HCT116 (cell line): ENCODE measurements at places on chromosomes 11 and 22.

GRCh38 chr11:94203070-94203469 is 74.4 kb downstream of the PANX1 start:
- no peak for DNase-seq

GRCh38 chr11:26377619-26378018 is 45.7 kb downstream of the ANO3 start:
- DNase-seq: no peak

DNA sequence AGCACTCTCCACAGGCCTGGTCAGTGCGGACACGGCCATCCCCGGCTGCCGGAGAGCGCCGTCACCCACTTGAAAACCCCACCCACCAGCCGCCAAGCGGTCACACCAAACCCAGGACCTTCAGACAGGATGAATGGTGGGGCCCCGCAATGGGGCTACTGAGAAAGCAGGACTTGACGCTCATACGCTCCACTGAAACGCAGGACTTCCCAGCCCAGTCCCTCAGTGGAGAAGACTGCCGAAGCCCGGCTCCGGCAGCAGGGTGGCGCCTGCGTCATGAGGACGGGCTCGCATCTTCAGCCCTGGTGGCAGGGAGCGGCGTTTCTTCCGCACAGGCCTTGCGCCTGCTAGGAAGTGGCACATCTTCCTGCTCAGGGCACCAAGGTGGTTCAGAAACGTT is 15.3 kb upstream of the PHLDA2 start:
- DNase-seq: no peak

DNA sequence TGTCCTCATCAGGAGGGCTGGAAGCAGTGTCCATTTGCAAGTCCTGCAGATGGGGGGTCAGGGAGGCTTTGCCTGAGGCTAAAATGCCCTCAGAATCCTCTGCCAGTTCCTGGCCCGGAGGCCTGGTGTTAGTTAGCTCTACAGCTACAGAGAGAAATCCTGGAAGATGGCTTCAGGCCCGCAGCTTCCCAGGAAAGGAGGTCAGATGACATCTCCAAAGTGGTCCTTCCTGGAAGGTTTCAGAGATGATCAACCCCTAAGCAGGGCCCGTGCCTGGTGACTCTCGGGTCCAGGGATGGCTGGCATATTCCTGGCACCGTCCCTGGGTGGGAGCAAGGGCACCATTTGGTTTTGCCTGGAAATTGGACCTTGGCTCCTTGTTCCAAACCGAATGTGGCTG is 959.1 kb downstream of the BRD1 start:
- DNase-seq: no peak

DNA sequence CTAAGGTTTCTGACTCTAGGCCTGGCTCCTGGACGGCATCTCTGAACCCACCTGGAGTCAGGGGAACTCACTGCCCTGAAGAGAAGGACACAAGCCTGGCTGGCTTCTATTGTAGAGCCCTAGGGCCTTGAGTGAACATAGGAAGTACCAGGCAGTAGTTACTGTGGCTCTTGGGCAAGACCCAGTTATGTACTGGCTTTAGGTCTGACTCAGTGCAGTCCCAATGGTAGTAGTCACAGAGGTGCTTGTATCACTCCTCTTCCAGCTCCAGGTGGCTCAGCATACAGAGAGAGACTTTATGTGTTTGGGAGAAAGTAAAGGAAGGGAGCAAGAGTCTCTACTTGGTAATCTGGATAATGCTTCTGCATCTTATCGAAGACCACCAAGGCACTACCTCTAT is 13.9 kb upstream of the PAK1 start:
- no peak for DNase-seq

DNA sequence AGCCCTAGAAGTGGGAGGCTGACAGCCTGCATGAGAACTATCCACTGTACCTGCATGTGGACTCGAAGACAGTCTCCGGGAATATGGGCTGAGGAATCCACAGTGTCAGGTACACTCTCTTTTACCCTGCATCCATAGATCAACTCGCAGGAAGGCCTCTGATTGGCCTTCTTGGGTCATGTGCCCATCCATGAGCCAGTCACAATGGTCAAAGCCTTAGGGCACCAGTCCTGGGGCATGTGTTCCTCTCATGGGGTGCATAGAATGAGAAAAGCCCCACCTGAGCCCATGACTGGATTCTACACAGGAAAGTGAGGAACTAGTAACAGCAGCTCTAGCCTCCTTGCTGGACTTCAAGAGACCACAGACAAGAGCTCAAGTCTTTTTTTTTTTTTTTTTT is 10.6 kb downstream of the ART1 start:
- no peak for DNase-seq

DNA sequence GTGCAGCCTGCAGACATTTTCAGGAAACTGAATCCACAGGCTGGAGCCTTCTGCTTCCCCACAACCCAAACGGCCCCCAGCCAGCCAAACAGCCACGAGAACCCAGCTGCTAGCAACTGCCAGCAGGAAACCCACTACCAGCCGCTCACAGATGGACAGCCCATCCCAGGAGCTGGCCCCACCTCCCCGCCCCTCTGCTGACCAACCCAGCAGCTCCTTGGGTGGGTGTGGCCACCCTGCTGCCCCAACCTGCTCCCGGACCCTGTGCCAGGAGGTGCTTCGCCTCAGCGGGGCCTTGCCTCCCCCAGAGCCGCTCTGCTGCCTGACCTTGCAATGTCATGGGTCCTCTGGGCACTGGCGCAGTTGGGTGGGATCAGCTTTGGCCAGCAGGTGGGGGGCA is 8.2 kb upstream of the CCDC188 start:
- DNase-seq: no peak

GRCh38 chr11:80007616-80008015 is 566.8 kb upstream of the TENM4 start:
- no peak for DNase-seq

DNA sequence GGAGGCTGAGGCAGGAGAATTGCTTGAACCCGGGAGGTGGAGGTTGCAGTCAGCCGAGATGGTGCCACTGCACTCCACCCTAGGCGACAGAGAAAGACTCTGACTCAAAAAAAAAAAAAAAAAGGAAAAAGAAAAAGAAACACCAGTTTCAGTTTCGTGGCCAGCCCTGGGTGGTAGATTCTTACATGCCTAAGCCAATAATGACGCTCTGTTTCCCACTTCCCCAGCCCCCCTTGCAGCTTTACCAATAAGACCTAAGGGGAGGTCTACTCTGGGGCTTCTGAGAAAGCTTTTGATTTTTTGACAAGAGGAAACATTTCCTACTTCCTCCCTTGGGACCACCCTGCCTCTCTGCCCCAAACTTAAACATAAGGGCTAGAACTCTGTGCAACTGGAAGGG is 30.0 kb upstream of the PTPRJ start:
- no peak for DNase-seq

DNA sequence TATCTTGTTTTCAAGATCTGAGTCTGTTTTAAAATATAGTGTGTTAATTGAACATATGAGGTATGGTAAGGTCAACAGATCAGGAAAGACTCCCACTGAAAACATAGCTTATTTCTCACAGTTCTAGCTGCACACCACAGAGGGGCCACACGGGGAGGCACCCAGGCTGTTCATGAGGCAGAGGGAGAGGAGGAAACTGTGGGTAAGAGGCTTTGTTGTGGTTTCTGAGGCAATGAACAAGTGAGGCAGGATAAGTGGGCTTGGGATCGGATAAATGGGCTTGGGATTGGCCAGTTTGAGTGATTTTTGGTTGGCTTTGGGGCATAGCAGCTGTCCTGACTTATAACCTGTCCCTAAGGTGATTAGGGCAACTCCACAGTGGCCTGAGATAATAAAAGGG is 242.1 kb downstream of the LUZP2 start:
- DNase-seq: no peak

GRCh38 chr22:23774922-23775436 is 2.3 kb downstream of the MMP11 start:
- no peak for DNase-seq

GRCh38 chr11:78857688-78858087 is 283.0 kb upstream of the NARS2 start:
- no peak for DNase-seq

- DNase-seq: no peak
Measured at GRCh38 chr11:57155838-57156607, 25.7 kb upstream of the LRRC55 start.

DNA sequence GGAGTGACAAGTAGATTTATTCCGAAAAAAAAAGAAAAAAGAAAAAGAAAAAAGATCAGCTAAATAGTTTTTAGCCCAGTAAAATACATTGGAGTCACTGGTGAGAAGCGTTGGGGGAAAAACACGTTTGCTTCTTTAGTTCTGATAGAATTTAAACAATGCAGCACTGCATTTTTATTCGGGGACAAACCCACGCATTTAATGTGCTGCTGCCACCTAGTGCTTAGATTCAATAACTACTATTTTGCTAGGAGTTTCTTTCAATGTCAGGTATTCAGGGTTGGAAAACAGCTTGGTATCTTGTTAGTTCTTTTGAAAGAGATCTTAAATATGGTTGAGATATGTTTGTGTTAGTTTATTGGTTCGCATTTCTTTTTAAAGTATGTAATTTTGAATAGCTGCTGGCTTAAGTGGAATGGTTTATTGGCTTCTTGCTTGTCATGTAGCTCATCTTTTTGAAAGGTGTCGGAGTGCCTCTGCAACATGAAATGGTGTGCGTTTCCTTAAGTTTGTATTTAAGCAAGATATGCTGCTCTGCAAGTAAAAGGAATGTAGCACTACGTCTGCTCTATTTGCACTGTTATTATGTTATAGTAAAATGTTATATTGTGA is 41.9 kb downstream of the SVIP start:
- peak; percentile 22 for DNase-seq

GRCh38 chr11:130121445-130121978 is 38.1 kb upstream of the ST14 start:
- DNase-seq: peak; percentile 29

GRCh38 chr22:16819249-16819648 is 6.0 kb downstream of the XKR3 start:
- no peak for DNase-seq

DNA sequence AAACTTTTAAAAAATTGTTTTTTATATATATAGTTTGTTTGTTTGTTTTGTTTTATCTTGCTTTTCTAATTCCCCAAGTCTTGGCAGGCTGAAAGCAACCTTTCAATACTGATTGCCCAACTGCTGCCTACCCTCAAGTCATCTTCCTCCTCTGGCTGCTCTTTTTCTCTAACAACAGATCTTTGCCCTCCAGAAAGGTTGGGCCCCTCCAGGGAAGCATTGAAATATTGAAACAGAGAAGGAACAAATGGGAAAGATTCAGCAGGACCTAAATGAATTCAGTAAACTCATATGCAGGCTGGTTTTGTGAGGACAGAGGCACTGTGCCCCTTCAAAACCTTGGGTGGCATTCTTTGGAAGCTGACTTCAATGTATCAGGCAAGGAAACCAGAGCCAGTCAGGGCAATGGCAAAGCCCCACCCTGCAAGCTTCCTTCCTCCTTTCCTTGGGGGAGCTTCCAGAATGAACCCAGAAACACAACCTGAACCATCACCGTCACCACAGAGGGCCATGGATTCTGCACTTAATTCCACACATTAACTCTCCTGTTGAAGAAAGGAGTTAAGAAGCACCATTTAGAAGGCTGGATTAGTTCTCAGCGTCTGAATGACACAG is 815 bp upstream of the MS4A6A start:
- DNase-seq: no peak

GRCh38 chr11:9459667-9460321 is 1.0 kb upstream of the ZNF143 start:
- peak; percentile 22 for DNase-seq

GRCh38 chr11:85096939-85097338 is 530.2 kb downstream of the DLG2 start:
- DNase-seq: no peak

GRCh38 chr22:19103880-19104821 is 18.1 kb downstream of the DGCR2 start:
- DNase-seq: no peak

DNA sequence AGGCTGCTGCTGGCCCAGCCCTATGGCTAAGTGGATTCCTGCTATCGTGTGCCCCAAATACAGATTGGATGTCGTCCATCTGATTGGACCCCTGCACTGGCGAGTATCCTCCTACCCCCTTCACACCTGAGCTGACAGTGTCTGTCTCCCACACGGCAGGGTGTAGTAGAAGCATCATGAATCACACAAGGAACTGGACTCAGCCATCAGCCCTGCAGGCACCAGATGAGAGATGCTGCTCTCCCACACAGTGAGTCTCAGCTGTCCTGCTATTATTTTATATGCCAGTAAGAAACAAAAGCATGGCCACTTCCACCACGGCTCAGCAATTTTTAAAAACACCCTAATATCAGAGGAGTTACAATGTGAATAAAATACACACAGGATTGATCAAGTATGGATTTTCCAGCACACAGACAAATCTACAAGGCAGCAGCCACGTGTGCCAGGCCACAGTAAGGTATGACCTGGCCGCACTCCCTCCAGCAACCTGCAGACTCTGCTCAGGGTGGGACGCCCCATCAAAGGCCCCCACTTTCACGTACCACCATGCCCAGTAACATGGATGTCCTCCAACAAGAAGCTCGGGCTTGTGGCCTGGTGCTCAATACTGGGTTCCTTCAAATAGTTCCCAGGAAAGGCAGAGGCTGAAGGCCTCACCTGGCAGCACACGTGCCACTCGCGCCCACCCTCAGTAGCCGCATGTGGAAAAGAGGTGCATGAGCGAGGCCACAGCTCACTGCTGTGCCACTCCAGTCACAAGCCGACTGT is 16.4 kb upstream of the SLC25A1 start:
- DNase-seq: no peak

- no peak for DNase-seq
Measured at GRCh38 chr11:32436751-32437494, 1.6 kb upstream of the WT1 start.

- DNase-seq: no peak
Measured at GRCh38 chr11:38173676-38174075, 1575.6 kb upstream of the RAG2 start.

- DNase-seq: no peak
Measured at GRCh38 chr22:44245438-44245837, 64.7 kb downstream of the PARVG start.

DNA sequence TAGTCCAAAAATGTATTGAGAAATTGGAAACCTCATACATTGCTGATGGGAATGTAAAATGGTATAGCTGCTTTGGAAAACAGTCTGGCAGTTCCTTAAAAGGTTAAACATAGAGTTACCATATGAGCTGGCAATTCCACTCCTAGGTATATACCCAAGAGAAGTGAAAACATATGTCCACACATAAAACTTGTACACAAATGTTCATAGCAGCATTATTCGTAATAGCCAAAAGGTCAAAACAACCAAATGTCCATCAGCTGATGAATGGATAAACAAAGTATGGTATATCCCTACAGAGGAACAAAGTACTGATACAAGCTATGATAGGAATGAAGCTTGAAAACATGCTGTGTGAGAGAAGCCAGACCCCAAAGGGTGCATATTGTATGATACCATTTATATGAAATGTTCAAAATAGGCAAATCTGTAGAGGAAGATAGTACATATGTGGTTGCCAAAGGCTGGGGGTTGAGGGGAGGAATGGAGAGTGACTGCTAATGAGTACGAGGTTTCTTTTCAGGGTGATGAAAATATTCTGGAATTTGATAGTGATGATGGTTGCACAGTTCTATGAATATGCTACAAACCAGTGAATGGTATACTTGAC is 85.8 kb downstream of the ZBTB16 start:
- no peak for DNase-seq

- DNase-seq: no peak
Measured at GRCh38 chr11:59724066-59724465, 10.4 kb upstream of the OR10V1 start.

- no peak for DNase-seq
Measured at GRCh38 chr22:24950272-24950902, 2.1 kb upstream of the KIAA1671 start.
